Urinary bladder (tissue), 4 donors: ENCODE measurements at places on chromosomes 13 and 19. TPM values are rescaled to one million over a fixed set of nuclear protein-coding genes. Genes with fewer than 3 reads are reported as not detected.

The SHC2 gene
- total RNA-seq, result 10.8 TPM

- no peak for DNase-seq
Measured at GRCh38 chr13:51180853-51181511, 41.2 kb upstream of the FAM124A start.

The BST2 gene
- total RNA-seq, result 11.5 TPM

The KLK5 gene
- not detected for total RNA-seq

The SSBP4 gene
- total RNA-seq, result 28.8 TPM

DNA sequence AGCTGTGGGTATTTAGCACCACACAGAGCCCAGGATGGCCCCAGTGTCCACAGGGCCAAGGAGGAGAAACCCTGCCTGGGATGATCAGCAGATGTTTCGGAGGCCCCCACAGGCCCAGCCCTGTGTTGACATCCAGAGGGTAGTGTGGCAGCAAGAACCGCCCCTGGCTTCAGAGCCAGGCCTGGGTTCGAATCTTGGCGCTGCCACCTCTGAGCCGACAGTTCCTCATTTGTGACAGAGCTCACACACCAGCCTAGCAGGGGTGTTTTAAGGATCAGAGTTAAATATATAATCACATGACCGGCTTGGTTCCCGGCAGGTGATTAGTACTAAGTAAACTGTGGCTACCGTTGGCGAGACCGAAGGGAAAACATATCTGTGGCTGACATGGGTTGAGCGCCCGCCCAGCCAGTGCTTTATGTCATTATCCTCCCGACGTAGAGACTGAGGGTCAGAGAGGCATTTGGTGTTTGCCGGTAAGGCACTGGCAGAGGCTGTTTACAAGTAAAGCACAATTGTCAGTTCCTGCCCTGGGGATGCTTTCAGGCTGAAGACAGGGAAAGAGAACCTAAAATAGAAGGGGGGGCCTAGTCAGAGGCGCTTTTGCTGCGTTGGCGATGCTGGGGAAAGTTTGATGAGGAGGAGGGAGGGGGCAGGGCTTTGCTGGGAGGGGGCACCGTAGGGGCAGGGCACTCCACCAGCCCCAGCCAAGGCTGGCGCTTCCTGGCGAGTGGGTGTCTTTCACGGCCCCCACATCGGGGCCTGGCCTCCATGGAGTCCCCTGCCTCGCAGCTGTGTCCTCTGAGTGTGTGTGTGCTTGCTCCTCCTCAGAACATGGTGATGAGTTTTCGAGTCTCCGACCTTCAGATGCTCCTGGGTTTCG, 4.8 kb downstream of the PIAS4 start:
- no peak for DNase-seq

GRCh38 chr13:45162194-45162593, 38.7 kb downstream of the KCTD4 start:
- no peak for DNase-seq

GRCh38 chr13:43401361-43401760, 378.0 kb downstream of the DNAJC15 start:
- no peak for DNase-seq

DNA sequence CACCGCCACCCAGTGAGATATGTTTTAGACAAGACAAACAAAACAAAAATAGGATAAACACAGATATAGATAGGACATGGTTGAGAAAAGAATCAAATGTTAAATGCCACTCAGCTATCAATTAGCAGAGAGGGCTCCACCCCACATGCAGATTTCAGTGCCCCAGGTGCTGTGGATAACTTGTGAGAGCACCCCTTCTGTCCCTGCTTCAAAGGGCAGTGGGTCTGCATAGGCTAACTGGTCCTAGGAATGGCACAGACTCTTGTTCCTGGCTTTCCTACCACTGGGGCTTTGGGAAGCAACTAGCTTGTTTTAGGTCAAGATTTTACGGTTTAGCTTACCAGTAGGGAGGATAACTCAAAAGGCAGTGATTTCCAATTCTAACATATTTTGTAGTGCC, 460.3 kb downstream of the TSHZ3 start:
- no peak for DNase-seq

DNA sequence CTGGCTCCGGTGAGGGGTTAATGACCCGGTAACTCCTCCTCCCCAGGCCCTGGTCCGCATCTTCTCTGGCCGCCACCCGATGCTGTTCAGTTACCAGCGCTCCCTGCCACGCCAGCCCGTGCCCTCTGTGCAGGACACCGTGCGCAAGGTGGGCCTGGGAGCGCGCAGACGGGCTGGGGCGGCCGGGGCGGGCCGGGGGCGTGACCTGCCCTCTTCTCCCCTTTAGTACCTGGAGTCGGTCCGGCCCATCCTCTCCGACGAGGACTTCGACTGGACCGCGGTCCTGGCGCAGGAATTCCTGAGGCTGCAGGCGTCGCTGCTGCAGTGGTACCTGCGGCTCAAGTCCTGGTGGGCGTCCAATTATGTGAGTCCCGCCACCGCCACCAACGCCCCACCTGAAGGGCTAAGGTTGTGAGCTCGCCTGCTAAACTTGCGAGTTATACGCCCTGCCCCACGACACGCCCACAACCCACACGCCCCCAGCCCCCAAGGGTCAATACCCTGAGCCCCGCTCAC, 10.4 kb downstream of the CPT1C start:
- DNase-seq, result no peak

GRCh38 chr19:30441011-30441410, 68.8 kb downstream of the ZNF536 start:
- no peak for DNase-seq

GRCh38 chr13:40558656-40559055, 107.8 kb downstream of the FOXO1 start:
- DNase-seq, result no peak

The CBARP gene
- total RNA-seq, result 0.53 TPM

The FGF22 gene
- total RNA-seq, result not detected

DNA sequence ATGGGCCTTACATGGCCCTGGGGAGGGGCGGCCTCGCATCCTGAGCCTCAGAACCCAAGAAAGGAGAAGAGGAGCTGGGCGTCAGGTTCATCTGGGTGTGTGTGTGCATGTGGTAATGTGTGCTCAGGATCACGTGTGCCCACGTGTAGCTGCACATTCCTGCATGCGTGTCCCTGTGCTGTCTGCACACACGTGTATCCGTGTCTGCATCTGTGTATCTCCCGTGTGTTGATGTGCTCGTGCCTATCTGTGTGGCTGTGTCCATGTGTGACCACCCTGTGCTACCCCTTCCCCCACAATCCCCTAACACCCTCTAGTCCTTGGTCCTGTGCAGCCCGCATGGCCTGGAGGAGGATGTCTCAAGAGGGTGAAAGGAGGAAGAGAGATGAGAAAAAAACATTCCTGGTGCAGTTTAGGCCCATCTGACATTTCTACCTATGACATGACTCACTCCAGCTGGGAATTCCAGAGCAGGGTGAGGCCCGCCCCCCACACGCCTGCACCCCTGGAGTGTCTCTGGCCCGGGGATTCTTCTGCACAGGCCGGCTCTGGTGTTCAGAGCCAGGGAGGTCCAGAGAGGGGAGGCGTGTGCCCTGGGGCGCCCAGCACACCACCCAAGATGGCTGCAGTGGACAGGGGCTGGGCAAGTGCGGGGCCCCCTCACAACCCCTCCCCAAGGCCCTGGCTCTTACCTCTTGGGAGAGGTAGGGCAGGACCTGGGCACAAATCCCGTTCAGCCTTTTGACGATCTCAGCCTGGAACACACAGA, 7.1 kb downstream of the TLE5 start:
- no peak for DNase-seq

GRCh38 chr13:39419876-39420275, 183.1 kb downstream of the LHFPL6 start:
- no peak for DNase-seq

The FGF9 gene
- total RNA-seq, result 13.8 TPM
